CD4-positive, alpha-beta T cell (primary cell): ENCODE measurements at places on chromosomes 12 and 14.

DNA sequence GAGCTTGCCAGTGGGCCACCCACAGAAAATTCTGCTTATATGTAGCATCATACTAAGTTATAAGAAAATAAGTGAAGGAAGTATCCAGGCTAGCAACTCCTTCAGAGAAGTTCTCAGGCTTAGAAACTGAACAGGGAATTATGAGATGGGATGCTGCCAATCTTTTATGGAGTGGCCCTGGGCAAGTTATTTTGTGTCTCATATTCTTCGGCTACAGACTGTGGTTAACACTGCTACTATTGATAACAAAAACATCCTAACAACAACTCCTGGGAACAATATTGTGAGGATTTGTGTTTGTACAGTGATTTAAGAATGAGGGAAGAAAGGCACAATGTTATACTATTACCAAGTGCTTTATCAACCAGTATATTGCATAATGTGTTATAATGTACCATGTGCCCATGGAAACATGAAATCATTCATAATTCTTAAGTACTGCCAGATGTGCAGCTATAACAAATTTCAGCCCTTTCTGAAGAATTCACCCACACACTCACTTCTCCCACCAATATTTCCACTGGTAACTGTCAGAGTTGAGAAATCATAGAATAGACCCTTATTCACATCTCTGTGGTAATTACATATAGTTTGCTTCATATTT, 113.3 kb upstream of the SOX5 start:
- H3K4me3 ChIP-seq = no peak overlapping the region
- H3K27me3 ChIP-seq = no peaks in the 10 kb centered on the region
- no peaks in the 10 kb centered on the region for H3K36me3 ChIP-seq
- no peak for DNase-seq
- H3K27ac ChIP-seq = no peak overlapping the region
- H3K4me1 ChIP-seq = no peaks in the 10 kb centered on the region

DNA sequence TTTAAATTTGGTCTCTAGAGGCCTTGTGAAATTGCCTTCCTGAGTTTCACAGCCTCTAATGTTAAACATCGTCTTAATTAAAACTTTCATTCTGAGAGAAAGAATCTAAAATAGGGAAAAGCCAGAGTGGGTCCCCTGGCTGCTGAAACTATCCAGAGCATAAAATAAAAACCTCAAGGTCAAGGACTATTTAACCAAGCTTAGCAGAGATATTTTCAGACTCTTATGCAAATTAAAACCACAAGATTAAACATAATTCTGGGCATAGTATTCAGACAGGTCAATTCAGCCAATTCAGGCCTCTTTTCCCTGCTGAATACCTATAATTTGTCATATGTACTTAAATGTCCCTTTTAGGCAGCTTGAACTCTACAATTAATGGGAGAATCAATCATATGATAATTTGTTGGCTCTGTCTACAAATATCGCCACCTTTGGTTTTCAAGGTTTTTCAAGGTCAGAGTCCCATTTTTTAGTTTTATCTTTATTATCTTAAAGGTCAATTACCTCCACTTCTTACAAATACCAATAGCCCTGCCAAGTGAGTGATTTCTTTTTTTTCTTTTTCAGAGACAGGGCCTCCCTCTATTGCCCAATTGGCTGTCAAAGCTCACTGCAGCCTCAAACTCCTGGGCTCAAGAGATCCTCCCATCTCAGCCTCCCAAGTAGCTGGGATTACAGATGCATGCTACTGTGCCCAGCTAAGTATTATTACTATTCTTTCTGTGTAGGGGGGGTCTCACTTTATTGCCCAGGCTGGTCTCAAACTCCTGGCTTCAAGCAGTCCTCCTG, 257.1 kb downstream of the PHLDA1 start:
- H3K27me3 ChIP-seq = no peaks in the 10 kb centered on the region
- no peak overlapping the region for H3K27ac ChIP-seq
- H3K36me3 ChIP-seq = no peaks in the 10 kb centered on the region
- H3K4me3 ChIP-seq = no peak overlapping the region
- no peaks in the 10 kb centered on the region for H3K4me1 ChIP-seq
- DNase-seq = no peak

- DNase-seq = no peak
- H3K36me3 ChIP-seq = no peaks in the 10 kb centered on the region
- no peaks in the 10 kb centered on the region for H3K27me3 ChIP-seq
- H3K27ac ChIP-seq = no peak overlapping the region
- H3K4me1 ChIP-seq = no peaks in the 10 kb centered on the region
Observed at GRCh38 chr12:106255952-106256351, 8.1 kb upstream of the CKAP4 start.

DNA sequence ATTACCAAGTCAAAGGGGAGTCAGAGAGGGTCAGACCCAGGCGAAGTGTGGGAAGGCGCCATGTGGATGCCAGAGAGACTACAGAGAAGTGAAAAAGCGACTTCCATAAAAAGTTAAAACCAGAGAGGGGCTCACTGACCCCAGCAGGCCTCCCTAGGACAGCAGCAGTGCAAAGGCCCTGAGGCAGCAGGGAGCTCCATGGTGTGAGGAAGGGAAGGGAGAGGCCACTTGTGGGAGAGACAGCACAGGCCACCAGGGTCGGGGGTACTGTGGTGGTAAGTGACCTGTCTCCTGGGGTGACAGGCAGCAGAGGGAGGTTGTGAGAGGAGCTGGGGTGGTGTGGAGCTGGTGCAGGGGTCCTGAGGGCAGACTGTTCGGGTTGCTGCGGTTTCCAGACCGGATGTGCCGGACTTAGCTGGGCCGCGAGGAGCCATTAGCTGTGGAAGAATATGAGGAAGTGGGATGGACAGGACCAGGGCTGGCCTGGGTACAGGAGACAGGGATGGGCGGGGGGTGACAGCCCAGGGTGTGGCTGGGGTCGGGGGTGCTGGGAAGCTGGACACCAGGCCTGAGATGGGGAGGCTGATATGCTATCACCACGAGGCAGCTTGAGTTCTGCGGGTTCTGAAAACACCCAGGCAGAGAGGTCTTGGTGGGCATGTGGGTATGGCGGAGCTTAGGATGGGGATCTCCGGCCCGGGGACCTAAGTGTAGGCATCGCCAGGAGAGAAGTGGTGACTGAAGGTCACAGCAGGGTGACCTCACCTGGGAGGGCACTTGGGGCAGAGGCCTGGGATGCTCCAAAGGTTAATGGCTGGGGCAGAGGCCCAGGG, 22.7 kb downstream of the SETD1B start:
- DNase-seq = no peak
- H3K27me3 ChIP-seq = no peaks in the 10 kb centered on the region
- H3K4me1 ChIP-seq = no peaks in the 10 kb centered on the region
- H3K27ac ChIP-seq = no peak overlapping the region

DNA sequence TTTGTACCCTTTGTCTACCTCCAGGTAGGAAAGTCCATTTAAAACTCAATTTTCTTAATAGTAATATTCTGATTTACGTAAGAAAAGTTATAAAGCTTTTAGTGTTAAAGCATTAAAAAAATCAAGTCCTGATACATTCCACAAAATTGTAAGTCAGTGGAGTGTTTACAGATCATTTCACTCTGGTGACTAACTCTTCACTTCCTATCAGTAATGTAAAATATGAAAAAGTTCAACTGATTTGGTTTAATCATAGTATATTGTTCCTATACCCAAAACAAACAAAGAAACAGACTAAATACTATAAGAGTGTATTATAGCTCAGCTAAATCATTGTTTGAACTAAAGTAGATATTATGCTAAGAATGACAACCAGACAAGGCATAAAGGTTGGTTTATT, 85.9 kb downstream of the VEZT start:
- H3K36me3 ChIP-seq = peaks cover 14% of the 10 kb centered on the region
- no peak for DNase-seq
- no peak overlapping the region for H3K4me3 ChIP-seq
- no peaks in the 10 kb centered on the region for H3K4me1 ChIP-seq
- H3K27ac ChIP-seq = no peak overlapping the region

DNA sequence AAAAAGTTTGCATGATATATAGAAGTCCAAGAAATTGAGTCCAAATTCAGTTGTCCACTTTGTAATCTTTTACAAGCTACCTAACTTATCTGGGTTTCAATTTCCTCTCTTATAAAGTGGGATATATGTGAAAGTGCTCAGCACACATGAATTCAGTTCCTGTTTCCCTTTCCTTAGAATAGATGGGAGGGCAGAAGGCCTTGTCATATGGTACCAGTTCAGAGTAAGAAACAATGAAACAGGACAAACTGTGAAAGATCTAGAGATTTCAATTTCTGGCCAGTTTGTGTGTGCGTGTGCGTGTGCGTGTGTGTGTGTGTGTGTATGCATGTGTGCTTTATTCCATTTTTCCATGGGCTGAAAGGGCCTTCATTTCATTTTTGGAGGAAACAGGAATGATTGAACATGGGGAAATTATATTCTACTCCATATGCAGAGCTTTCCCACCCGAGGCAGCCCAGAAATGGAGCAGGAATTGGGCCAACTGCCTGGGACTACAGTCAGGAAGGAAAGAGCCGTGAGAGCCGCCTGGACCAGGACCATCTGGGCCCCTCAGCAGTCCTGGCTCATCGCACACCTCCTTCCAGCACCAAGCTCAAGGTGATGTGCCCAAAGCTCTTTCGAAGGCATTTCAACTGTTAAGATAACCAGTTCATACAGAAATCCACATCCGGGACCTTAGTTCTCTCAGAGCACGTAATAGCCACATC, 183.2 kb downstream of the EPS8 start:
- DNase-seq = no peak
- no peak overlapping the region for H3K27ac ChIP-seq
- no peaks in the 10 kb centered on the region for H3K27me3 ChIP-seq

DNA sequence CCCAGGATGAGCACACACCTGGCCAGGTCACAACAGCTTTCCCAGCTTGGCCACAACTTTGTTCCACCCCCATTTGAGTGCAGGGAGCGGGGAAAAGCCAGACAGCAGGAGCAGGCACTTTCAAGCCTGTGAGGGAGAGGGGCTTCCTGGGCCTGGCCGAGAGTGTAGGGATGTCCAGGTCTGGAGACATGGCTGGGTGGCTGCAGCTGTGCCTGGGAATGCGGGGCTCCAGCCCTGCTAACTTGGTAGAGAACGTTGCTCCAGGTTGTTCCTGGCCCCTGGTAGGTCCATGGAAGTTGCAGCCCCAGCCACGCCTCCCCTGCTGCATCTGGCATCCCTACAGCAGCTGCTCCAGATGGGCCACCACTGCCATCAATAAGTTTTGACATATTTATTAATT, 738.5 kb downstream of the SLC6A15 start:
- H3K27me3 ChIP-seq = no peaks in the 10 kb centered on the region
- DNase-seq = no peak
- H3K4me1 ChIP-seq = no peaks in the 10 kb centered on the region
- no peak overlapping the region for H3K4me3 ChIP-seq
- H3K36me3 ChIP-seq = no peaks in the 10 kb centered on the region
- no peak overlapping the region for H3K27ac ChIP-seq

DNA sequence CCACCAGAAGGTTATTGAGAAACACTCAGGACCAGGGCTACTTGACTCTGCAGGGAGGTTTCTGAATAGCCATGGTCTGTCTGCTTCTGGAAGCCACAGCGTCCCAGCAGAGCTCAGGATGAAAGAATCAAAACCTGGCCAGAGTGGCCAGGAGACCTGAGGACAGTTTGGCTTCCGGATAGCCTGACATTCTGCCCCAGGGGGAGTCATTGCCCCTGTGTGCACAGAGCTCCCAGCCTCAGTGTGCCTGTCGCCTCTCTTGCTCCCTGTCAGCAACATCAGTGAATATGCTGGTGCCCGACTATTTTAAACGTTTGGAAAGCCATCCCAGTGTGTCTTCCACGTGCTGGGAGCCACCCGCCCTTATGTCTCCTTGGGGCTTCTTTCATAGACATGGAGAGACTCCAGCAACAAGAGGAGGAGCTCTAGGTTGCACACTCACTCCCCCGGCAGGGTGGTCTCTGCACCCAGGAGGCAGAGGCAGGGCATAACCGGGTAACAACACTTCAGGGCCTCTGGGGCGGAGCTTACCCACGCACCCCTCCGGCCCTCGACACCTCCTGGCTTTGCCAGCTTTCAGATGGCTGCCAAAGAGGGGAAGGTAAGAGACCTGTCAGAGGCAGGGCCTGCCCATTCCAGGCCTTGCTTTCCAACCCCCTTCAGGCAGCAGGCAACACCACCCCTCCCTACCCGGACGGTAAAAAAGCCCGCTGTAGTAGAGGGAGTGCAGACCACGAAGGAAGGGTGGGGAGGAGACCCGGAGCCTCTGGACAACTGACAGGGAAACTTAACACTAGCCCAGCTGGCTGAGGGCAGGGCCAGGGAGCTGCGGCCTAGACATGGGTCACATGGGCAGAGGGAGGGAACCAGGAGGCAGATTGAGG, 19.0 kb upstream of the SLC6A12 start:
- H3K27ac ChIP-seq = no peak overlapping the region
- no peaks in the 10 kb centered on the region for H3K27me3 ChIP-seq
- H3K36me3 ChIP-seq = no peaks in the 10 kb centered on the region
- no peak overlapping the region for H3K4me3 ChIP-seq
- DNase-seq = no peak

DNA sequence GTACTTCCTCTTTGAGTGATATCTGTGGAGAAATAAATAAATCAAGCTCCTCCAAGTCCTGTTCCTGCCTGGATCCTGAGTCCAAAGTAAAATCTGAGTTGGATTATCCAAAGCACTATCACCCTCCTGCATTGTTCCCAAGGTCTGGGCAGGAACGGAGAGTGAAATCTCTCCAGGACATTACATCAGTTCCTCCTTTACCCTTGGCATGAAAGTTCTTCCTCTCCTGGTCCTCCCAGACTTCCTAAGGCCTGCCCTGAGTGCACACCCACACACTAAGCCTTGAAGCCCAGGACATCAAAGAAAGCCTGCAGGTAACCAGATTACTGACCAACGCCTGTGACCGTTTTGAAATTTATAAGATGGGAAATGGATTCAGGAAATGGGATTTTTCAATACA, 206.8 kb upstream of the BCL2L14 start:
- H3K27ac ChIP-seq = no peak overlapping the region
- H3K27me3 ChIP-seq = no peaks in the 10 kb centered on the region
- DNase-seq = no peak
- peaks cover 39% of the 10 kb centered on the region for H3K36me3 ChIP-seq
- no peaks in the 10 kb centered on the region for H3K4me1 ChIP-seq
- H3K4me3 ChIP-seq = no peak overlapping the region

DNA sequence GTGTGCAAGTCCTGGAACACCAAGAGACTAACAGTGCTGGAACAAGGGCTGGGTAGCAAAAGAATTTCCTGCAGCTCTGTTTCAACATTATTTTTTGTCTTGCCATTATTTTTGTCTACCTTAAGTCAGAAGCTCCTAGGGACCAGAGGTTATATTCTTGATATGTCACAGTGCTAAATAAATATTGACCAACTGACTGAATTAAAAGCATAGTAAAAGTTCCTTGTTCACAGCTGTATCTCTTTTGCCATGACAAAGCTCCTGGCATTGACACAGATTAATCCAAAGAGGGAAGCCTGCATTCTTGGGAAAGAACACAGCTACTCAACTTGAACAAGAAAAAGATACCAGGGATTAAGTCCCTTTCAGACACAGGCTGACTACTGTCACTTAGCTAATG, 136.5 kb downstream of the SPTSSA start:
- DNase-seq = no peak
- H3K27me3 ChIP-seq = no peaks in the 10 kb centered on the region
- no peaks in the 10 kb centered on the region for H3K36me3 ChIP-seq
- H3K27ac ChIP-seq = no peak overlapping the region
- no peak overlapping the region for H3K4me3 ChIP-seq
